ENCODE measurements at places on chromosomes 3 and 15.

GRCh38 chr3:193391902-193392301 is 13.3 kb upstream of the ATP13A5 start:
- DNase-seq, result peak; percentile 24

DNA sequence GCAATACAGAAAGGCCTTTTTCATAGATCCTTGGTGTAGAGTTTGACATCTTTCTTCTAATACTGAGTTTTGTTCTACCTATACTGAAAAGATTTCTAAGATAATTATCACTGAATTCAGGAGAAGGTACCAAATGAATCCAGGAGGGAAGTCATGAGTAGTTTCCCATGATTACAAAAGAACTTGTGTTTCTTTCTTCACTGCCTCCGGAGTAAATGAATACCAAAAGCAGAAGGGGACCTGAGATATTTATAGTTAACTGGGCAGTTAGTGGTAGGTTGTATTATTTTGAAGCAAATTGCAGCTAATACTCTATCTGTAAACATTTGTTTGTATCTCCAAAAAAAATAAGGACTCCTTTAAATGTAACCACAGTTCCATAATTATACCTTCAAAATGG is 175.4 kb downstream of the SUCNR1 start:
- DNase-seq, result no peak

DNA sequence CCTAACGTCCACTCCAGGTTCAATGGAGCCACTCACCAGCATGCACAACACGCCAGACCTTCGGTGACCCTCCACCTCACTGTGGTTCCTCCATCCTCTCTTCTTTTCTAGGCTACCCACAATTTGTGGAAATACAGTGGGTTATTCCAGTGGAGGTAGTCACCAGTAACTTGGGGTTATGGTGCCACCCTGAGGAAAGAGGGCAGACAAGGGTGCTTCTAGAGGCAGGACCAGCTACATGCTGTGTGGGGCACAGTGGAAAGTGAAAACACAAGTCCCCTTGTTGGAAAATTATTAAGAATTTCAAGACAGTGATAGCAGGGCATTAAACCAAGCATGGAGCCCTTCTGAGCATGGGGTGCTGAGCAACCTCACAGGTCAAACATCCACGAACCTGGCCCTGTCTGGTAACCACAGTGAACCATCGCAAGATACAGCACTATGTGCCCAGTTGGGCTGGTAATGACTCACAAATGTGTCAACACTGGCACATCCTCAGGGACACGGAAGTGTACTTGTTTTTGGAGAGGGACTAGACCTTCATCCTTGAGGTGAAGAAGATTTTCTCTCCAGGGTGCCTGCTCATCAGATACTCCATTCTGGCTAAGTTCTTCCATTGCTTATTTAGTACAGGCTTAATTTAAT is 166.7 kb downstream of the STT3B start:
- DNase-seq, result no peak

- DNase-seq, result no peak
Measured at GRCh38 chr15:98555173-98555515, 93.2 kb upstream of the IGF1R start.

- peak; percentile 73 for DNase-seq
Measured at GRCh38 chr3:187946163-187946691, 201.0 kb upstream of the BCL6 start.

DNA sequence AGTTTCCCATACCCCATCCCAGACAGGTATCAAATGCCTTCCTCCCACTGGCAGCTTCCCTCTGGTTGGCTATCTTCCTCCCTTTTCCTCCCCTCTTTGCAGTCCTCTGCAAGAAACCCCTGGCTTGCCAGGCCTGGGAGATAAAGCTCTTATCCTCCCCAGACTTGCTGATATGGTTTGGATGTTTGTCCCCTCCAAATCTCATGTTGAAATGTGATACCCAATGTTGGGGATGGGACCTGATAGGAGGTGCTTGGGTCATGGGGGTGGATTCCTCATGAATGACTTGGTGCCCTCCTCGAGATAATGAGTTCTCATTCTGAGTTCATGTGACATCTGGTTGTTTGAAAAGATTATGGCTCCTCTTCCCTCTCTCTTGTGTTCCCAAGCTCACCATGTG is 32.2 kb upstream of the SNRK start:
- no peak for DNase-seq

DNA sequence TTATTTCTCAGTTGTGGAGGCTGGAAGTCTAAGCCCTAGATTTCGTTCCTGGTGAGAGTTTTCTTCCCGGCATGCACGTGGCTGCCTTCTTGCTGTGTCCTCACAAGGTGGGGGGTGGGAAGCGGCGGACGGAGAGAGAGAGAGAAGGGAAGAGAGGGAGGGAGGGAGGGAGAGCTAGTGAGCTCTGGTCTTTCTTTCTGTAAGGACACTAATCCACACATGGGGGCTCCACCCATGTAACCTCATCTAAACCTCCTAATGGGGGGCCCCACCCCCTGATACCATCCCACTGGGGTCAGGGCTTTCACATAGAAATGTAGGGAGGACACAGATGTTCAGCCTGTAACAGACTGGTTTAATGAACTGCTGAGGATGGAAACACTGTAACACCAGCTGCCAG is 7.3 kb downstream of the FBLN2 start:
- no peak for DNase-seq

- no peak for DNase-seq
Measured at GRCh38 chr3:43465109-43465508, 156.7 kb downstream of the ANO10 start.

DNA sequence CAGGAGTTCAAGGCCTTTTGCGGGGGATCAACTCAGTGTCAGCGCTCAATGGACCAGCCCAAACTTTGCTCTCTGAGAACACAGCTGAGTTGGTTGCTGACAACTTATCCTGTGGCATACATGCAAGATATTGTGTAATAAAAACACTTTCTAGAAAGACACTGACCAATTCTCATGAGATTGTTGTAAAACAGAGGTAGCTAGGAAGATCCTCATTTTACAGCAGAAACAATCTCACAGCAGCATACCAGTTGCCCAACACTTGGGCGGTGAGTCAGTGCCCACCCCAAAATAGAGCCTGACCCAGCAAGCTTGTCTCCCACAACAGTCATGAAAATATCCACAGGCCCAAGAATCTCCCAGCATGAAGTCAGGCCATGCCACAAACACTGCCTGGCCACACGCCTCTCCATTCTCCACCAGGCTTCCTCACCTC is 18.2 kb downstream of the KLHL6 start:
- DNase-seq, result peak; percentile 86

- no peak for DNase-seq
Measured at GRCh38 chr3:182978387-182978786, 2.0 kb downstream of the DCUN1D1 start.

All from iris pigment epithelial cell (primary cell).